Spleen (tissue), 13 donors: ENCODE measurements at places on chromosomes 3 and 15.

DNA sequence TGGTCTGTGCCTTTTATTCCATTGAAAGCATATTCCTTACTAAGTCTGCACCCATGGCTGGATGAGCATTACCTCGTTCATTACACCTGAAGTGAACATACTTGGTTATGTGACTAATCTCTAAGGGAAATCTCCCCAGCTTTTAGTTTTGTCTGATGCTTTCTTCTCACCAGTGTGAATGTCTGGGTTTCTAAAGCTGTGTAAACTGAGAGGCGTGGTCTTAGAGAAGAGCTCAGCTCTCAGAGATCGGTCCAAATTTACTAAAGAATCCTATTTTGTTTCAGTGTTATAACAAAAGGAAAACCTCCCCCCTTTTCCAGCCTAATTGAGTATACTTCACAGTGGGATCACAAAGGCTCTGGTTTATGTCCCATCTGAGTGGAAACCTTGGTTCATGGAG is 352.3 kb downstream of the PTPRG start:
- DNase-seq, result no peak
- no peaks in the 10 kb centered on the region for H3K36me3 ChIP-seq
- H3K4me3 ChIP-seq, result no peak overlapping the region
- H3K4me1 ChIP-seq, result no peaks in the 10 kb centered on the region

DNA sequence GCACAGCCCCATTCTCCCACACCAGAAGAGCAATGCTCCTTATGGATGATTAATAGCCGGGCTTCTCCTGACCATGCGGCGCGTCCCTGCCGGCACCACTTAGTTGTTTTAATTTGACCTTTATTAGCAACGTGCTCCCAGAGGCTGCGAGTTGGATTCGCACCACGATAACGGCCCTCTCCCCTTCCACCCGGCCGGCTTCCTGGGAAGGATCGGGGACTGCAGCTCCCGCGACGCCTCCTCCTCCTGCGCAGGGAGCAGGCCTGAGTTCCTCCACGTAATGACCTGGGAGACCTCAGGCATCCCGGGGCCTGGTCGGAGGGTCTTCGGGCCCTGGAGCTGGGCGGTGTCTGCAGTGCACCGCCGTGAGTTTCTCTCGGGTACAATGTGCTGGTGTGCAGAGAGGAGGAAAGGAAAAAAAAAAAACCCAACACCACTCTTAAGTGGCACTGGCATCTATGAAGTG is 243.3 kb upstream of the TOPAZ1 start:
- peaks cover 66% of the 10 kb centered on the region for H3K27me3 ChIP-seq
- H3K4me3 ChIP-seq, result peak overlapping the region; percentile 72
- peak overlapping the region; percentile 34 for H3K27ac ChIP-seq
- no peak for DNase-seq
- no peaks in the 10 kb centered on the region for H3K36me3 ChIP-seq
- H3K4me1 ChIP-seq, result peaks cover 55% of the 10 kb centered on the region

DNA sequence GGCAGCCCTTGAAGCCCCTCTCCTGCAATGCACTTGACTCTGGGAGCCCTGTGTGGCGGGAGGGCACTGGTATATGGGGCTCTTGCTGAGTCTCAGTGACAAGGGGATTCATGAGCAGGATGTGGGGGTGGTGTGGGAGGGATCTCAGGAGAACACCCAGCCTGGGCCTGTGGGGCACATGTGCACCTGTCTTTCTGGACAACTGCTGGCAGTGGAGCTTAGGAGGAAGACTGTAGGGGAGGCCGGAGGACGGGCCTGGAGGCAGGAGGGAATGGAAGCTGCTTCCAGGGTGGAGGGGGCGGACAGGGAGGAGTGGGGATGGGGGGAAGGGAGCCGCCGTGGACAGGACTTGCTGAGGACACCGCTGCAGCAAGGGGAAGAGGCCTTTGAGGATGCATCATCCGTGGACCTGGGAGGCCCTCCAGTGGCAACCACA is 10.8 kb upstream of the SNRPA1 start:
- DNase-seq, result no peak
- no peaks in the 10 kb centered on the region for H3K27me3 ChIP-seq
- no peak overlapping the region for H3K27ac ChIP-seq
- no peak overlapping the region for H3K4me3 ChIP-seq

DNA sequence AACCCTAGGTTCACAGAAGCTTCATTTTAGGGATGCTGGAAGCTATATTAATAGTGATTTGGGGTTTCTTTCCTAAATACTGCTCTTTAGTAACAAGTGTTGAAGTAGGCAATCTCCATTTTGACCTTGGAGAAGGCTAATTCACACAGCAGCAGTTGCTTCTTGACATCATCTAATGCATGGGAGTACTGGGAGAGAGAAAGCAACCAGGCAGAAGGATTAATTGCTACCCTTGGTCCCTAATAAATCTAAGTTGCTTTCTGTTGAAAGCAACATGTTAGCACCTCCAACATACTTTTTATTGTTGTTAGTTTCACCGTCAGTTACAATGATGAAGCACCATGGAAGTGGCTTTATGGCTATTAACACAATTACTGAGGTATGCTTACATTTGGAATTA is 96.2 kb downstream of the ADAMTS9 start:
- H3K36me3 ChIP-seq, result no peaks in the 10 kb centered on the region
- H3K27ac ChIP-seq, result no peak overlapping the region
- H3K27me3 ChIP-seq, result no peaks in the 10 kb centered on the region
- DNase-seq, result no peak
- no peak overlapping the region for H3K4me3 ChIP-seq

DNA sequence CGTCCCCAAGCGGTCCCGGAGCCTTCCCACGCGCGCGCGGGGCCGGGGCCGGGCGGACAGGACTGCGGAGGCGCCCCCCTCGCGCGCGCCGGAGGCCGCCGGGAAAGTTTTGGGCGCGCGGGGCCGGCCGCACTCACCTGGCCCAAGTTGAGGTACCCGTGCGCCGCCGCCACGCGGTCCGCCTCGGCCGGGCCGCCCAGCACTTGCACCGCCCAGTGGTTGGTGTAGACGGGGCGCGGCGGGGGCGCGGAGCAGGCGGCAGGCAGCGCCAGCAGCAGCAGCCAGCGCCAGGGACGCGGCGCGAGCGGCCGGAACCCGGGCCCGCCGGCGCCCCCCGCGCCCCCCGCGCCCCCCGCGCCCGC is 289 bp downstream of the PCSK6 start:
- no peaks in the 10 kb centered on the region for H3K36me3 ChIP-seq
- H3K27me3 ChIP-seq, result peaks cover 54% of the 10 kb centered on the region
- peaks cover 48% of the 10 kb centered on the region for H3K4me1 ChIP-seq
- peak overlapping the region; percentile 84 for H3K27ac ChIP-seq
- no peak overlapping the region for H3K4me3 ChIP-seq

DNA sequence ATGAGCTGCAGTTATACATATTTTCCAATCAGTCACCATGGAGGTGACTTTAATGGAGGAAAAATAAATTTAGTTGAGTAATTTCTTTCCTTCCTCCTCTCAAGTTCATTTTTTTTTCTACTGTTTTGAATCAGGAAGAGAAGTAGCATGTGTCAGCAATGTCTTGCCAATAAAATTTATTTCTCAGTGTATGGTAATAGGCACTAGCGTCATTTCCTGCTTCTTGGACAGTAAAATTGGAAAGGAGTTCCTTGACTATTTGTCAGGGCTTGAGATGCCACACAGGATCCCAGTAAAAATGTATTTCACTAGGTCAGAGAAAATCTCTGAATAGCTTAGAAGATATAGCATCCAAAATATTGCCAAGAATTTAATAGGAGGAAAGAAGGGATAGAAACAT is 605.9 kb downstream of the ROBO1 start:
- H3K36me3 ChIP-seq, result no peaks in the 10 kb centered on the region
- H3K27me3 ChIP-seq, result no peaks in the 10 kb centered on the region
- DNase-seq, result no peak
- no peak overlapping the region for H3K4me3 ChIP-seq
- H3K4me1 ChIP-seq, result no peaks in the 10 kb centered on the region

GRCh38 chr15:29652595-29652994 is 169.7 kb downstream of the TJP1 start:
- H3K27me3 ChIP-seq, result no peaks in the 10 kb centered on the region
- H3K36me3 ChIP-seq, result no peaks in the 10 kb centered on the region
- H3K27ac ChIP-seq, result no peak overlapping the region

DNA sequence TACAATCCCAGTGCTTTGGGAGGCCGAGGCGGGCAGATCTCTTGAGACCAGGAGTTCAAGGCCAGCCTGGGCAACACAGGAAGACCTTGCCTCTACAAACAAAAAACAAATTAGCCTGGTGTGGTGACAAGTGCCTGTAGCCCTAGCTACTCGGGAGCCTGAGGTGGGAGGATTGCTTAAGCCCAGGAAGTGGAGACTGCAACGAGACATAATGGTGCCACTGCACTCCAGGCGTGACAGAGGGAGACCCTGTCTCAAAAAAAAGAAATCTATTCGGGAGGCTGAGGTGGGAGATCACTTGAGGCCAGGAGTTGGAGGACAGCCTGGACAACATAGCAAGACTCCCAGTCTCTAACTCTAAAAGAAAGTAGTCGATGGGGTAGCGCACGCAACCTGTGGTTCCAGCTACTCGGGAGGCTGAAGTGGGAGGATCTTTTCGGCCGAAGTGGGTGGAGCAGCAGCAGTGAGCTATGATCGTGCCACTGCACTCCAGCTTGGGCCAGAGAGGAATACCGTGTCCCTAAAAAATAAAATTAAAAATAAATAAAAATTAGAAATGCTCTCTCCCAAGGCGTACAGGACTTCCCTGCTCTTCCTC is 775 bp downstream of the C3orf33 start:
- no peaks in the 10 kb centered on the region for H3K27me3 ChIP-seq
- H3K36me3 ChIP-seq, result no peaks in the 10 kb centered on the region
- DNase-seq, result no peak
- peak overlapping the region; percentile 77 for H3K4me3 ChIP-seq
